Suppressor macrophage (primary cell): ENCODE measurements at places on chromosomes 3 and 15.

DNA sequence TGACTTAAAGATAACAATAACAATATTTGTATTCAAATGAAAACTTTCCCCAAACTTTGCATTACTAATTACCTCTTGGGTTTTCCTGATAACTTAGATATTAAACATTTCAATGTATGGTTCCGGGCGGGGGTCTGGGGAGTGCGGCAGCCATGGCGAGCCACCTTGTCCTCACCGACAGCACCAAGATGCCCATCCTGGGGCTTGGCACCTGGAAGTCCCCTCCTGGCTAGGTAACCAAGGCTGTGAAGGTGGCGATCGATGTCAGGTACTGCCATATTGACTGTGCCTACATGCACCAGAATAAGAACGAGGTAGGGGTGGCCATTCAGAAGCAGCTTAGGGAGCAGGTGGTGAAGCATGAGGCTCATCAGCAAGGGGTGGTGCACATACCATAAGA, 478.7 kb downstream of the CNTN3 start:
- no peak for DNase-seq

DNA sequence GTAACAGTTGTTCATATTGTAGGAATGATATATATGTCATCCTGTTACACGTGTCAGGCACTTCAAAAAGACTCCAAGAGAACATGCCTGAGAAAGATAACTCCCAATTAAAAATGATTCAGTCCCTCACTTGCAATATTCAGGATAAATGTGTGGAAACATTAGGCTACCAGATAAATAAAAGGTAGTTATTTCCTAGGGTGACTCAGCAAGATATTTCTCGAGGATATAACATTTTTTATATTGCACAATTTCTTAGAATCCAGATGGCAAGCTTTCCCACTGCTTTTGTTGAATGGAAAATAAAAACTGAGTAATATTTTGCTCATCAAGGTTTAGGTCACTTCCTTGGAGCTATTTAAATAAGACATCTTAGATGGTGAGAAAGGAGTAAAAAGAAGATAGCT, 181.4 kb downstream of the GAP43 start:
- no peak for DNase-seq

- DNase-seq: no peak
Measured at GRCh38 chr3:51992017-51992682, 3.5 kb downstream of the RPL29 start.

GRCh38 chr3:71241981-71242560, 341.5 kb downstream of the FOXP1 start:
- DNase-seq: no peak

DNA sequence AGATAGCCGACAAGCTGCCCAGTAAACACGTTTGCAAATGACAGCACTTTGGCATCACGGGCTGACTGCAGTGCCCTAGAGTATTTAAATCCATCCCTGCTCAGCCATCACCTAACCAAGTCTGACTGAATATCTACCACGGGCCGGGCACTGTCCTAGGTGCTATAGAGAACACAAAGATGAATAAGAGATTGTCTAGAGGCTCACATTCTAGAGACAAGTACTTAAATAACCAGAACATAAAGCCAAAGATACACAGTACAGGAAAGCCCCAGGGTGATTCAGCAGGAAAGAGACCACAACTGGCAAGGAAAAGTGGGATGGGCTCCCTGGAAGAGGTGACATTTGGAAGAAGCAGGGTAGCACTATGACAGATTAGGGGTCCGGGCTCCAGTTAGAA, 103.5 kb downstream of the MYLK start:
- no peak for DNase-seq

DNA sequence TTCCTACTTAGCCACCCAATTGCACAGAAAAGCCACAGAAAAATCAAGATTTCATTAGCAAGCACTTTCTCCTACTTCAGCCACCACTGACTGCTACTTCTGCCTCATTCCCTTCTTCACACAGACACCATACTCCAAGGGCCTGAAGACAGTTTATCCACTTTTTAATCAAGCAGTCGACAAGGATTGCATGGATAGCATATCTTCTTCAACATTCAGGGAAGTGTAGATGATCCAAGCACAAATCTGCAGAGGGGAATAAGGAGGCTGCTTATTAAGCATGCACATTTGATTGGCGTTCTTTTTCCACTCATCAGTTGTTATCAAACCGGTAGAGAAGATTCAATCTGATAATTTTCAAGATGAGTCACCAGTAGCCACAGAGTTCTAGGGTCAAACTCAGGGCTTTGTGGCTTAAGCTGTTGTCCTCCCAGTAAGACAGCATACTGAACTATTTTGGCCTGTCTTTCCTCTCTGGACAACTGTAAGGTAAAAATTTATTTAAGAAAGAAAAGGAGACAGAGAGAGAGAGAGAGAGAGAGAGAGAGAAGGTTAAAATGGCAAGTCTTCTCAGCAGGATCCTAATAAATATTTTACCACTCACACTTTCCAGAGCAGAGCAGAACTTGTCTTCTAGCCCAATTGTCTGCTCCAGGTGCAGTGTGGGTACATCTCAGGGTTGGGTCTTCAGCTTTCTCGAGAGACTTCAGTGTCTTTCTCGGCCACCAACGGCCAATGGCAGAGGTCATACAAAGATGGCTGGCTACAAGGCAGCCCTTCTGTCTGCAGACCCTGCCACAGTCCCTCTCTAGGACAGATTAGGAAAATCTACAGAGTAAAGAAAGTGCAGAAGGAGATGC, 80.6 kb upstream of the BHLHE40 start:
- DNase-seq: no peak

GRCh38 chr3:24496529-24497482, 2.2 kb upstream of the THRB start:
- DNase-seq: peak; percentile 51

- DNase-seq: no peak
Measured at GRCh38 chr3:81592101-81592500, 169.3 kb downstream of the GBE1 start.

DNA sequence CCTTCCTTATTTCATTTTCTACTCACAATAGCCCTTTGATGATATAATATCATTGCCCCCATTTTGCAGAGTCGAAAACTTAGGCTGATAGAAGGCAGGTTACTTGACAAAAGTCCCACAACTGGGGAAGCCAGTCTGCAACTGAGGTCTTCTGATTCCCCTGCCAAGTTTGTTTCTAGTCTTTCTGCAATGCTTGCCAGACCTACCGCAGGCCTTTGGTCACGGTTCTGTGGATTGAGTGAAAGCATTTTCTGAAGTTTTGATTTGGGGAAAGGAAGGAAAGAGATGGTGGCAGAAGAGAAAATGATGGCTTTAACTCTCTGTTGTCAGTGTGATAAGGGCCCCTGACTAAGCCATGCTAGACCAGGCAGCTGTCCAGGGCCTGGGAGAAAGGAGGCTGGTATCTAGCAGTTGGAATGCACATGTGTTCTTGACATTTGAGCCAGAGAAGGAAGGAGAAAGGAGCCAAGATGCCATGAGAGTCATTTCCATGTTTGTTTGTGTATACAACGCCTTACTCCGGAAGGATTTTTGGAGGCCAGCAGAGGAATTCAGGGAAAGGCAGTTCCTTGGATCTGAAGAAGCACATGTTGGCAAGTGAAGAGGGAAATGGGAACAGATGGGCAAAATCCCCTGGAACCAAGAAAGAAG, 29.9 kb downstream of the FAH start:
- DNase-seq: no peak

DNA sequence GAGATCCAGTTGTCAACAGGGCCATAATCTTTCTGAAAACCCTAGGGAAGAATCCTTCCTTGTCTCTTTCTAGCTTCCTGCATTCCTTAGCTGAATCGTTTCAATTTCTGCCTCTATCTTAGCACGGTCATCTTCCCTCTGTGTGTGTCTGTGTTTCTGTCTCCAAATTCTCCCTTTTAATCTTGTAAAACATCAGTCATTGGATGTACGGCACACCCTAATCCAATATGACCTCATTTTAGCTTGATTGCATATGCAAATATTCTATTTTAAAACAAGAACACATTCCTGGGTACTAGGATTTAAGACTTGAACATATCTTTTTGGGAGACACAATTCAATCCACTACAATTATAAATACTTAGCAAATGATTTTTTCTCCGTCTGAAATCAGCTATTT, 600.3 kb downstream of the GBE1 start:
- no peak for DNase-seq

- no peak for DNase-seq
Measured at GRCh38 chr15:64542091-64542490, 81.7 kb downstream of the ZNF609 start.

DNA sequence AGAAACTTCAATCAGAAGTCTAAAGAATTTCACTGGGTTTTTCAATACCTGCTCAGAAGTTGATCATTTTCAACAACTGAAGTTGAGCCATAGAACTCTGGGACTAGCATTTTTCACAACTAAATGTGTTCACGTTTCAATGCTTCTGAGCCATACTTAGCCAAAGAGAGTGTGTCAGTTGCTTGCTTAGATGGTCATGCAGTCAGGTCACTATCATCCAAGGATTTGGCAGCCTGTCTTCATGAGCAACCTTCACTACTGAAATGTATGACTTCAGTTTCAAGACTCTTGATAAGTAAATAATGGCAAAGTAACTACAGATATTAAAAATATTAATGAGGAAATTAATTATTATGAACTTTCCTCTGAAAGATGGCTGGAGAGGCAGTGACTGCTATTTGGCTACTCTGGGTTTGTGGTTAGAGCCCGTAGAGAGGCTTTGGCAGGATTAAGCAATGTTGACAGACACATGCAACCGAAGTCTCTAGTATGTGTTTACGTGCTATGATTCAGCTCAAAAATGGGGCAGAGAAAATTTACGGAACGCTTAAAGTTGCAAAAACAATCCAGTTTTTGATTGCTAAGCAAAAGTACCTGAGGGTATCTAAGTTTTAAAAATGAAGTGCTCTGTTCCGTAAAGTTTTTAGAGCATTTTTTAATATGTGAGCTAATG, 133.8 kb downstream of the GMNC start:
- DNase-seq: peak; percentile 18

- no peak for DNase-seq
Measured at GRCh38 chr3:122786066-122786465, 7.6 kb downstream of the HSPBAP1 start.

DNA sequence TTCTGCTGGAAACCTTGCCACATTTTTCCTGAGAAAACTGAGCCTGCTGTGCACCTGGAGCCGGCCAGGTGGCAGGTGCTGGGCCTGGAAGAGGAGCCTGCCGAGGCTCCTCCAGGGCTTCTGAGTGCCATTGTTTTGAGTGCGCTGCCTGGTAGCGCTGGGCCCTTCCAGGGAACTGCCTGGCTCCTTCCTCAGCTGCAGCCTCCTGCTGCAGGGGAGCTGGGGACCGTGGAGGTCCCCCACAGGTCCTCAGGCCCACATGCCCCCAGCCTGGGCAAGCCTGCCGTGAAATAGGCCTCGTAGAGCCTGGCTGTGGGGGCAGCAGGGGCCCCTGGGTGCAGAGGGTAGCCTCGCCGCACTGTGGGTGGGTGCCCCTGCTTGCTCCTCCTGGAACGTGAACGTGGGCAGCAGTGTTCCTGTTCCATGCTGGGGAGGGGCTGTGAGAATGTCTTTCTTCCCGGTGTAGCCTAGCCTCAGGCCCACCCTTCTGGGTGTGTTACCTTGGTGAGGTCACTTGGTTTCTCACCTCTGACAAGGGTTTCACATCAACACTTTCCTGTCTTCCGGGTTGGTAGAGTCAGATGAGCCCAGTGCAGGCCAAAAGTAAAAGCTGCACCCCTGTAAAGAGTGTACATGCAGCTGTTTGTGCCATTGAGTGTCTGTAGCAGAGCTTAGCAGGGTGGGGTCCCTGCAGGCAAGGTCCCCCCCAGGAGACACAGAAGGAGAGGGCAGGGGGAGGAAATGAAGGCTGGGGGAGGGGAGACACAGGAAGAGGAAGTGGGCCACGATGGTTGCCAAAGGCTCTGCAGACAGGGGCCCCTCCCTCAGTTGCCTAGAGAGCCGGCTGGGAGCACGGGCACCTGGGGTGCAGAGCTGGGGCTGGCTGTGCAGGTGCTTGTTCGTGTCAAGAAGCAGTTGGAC, 34.5 kb downstream of the KLF13 start:
- DNase-seq: peak; percentile 37

GRCh38 chr3:58520403-58521335, 16.3 kb downstream of the ACOX2 start:
- DNase-seq: no peak

DNA sequence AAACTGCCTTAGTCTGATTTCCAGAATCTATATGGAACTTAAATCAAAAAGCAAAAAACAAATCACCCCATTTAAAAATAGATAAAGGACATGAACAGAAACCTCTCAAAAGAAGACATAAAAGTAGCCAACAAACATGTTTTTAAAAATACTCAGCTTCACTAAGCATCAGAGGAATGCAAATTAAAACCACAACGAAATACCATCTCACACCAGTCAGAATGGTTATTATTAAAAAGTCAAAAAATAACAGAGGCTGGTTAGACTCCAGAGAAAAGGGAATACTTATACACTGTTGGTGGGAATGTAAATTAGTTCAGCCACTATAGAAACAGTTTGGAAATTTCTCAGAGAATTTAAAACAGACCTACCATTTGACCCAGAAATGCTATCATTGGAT, 367.9 kb downstream of the ZIC4 start:
- no peak for DNase-seq

DNA sequence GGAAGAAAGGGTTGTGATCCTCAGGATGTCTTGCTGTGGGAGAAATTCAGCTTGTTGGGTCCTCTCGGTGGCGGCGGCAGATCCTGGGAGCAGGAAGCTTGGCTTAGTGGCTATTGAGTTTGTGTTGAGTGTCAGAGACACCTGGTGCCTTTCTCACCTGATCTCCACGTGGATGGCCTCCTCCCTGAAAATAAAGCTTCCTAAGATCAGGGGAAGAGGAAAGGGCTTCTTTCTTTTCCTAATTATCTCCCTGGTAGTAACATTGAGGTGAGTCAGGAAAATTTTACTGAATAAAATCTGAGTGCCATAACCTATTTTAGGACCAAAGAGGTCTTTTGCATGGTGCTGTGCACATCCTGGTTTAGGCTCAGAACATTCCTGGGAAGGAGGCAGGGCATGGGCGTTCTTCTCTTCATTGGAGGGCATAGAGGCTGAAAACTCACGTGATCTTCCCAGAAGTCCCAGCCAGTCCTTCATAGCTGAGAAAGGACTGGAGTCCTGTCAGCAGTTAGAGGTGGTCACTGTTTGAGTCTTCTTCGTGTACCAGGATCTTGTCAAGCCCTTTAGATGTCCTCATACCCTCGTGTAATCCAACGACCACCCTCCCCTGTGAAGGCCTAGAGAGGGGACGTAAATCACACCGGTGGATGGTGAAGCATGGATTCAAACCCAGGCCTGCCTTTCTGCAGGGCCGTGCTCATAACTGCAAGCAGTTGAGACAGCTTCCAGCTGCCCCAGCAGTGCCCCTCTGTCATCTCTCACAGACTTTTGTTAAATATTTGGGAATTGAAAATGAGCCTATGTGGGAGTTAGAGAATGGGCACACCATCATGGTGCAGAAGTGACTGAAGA, 1.1 kb downstream of the CMTM8 start:
- no peak for DNase-seq
